ENCODE measurements at places on chromosomes 13 and 19. TPM values are rescaled to one million over a fixed set of nuclear protein-coding genes. Genes with fewer than 3 reads are reported as not detected.
A peak's percentile ranks its signal among the peaks of the same experiment; 100 is the strongest.

- DNase-seq, result no peak
Observed at GRCh38 chr19:35734273-35734672, 8.0 kb downstream of the IGFLR1 start.

ZNF681 gene
- total RNA-seq, result 1.9 TPM

DNA sequence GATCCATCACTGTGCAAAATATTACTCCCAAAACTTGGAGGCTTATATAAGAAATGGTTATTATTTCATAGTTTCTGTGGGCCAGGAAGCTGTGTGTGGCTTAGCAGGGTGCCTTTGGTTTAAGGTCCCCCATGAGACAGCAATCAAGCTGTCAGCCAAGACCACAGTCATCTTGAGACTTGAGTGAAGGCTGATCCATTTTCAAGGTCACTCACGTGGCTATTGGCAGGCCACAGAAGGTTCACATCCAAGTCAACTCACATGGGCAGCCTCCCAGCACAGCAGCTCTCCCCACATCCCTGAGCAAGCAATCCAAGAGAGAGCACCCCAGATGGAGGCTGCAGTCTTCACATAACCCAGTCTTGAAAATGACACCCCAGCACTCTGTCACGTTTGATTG is 537.4 kb downstream of the MYO16 start:
- DNase-seq, result no peak

DNA sequence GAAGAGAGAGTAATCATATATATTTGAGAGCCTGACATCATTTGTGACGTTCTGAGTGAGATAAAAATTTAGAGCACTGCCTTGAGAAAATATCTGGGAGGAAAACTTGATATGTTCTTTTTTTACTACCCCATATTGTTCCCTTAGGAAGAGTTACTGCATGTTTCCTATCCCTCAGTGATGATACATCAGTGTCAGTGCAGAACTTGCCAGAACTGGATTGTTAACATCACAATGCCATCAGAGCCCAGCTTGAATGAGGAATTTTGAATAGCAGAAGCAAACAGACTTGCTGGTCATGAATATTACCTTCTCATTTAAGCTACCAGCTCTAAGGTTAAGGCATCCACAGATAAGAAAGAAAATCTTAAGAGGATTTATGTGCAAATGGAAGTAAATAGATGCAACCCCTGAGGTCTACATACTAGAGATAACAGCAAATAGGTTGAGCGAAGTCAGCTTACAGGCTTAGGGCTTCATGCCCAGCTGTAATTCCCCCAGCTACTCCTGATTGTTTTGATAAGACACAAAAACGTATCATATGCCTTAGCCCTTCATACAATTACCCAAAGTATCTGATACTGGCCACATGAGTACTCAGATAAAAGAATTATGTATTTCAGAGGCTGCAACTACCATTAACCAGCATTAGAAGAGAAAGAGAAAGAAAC is 313.7 kb upstream of the ATXN8OS start:
- DNase-seq, result no peak

UHRF1 gene
- total RNA-seq, result 70.8 TPM

DNA sequence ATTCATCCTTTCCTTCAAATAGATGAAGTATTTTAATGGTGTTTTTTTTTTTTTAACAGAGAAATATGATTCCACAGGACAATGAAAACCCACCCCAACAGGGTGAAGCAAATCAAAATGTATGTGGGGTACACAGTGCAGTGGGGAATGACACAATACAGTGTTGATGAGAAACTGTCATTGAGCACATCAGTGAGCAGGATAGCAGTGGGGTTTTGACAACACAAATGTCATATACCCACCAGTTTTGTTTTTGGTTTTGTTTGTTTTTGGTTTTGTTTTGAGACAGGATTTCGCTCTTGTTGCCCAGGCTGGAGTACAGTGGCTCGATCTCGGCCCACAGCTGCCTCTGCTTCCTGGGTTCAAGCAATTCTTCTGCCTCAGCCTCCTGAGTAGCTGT is 29.2 kb downstream of the ZNF844 start:
- DNase-seq, result no peak

DNA sequence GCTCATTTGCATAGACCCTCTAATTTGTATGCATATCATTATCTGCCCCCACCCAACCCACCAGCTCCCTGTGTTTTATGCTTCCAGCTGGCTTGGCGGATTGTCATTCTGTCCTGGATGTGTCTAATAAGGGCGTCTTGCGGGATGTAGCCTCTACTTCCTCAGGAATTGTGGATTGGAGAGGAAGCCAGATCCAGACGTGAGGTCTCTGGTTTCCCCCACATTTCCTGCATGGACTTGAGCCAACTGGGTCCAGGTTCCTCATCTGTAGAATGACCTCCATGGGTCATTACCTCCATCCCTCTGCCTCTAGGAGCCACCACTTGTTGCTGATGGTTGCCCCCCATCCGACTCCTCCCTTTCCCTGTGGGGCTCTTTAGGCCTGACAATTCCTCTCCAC is 7.3 kb downstream of the TNFSF14 start:
- DNase-seq, result no peak

DNA sequence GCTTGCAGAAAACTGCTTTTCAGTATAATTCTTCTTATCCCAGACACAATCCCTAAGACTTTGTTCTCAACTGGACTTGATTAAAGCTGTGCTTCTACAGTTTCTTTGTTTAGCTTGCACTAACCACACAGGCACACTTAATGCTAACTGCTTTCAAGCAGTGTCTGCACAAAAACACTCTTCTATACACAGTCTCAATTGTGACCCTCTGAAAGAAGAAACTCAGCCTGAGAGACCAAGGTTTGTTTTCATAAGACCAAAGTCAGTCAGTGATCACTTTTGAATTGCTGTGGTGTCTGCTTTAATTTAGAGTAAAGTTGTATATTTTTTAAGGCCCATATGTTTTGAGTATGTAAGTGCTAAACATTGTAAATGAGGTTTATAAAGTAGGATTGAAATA is 431.2 kb downstream of the KCTD12 start:
- no peak for DNase-seq

ZNF333 gene
- total RNA-seq, result 19.7 TPM

FCAR gene
- not detected for total RNA-seq

DNA sequence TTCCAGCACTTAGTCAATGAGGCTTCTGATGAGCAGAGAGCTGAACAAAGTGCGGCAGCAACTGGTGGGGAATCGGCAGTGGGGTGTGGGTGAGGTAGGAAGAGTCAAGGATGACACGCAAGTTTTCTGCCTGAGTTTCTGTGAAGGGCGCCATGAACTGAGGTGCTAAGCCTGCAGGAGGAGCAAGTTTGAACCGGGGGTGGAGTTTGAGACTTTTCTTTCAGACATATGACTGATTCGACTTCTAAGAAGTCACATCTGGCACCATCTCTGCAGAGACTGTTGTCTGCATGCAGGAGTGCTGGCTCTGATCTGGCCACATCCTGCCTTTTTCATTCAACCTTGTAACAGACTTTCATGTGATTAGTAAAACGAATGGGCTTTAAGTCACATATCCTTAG is 14.8 kb upstream of the GPI start:
- no peak for DNase-seq

- no peak for DNase-seq
Observed at GRCh38 chr13:106649495-106649894, 81.6 kb upstream of the ARGLU1 start.

PEAK3 gene
- total RNA-seq, result not detected

DNA sequence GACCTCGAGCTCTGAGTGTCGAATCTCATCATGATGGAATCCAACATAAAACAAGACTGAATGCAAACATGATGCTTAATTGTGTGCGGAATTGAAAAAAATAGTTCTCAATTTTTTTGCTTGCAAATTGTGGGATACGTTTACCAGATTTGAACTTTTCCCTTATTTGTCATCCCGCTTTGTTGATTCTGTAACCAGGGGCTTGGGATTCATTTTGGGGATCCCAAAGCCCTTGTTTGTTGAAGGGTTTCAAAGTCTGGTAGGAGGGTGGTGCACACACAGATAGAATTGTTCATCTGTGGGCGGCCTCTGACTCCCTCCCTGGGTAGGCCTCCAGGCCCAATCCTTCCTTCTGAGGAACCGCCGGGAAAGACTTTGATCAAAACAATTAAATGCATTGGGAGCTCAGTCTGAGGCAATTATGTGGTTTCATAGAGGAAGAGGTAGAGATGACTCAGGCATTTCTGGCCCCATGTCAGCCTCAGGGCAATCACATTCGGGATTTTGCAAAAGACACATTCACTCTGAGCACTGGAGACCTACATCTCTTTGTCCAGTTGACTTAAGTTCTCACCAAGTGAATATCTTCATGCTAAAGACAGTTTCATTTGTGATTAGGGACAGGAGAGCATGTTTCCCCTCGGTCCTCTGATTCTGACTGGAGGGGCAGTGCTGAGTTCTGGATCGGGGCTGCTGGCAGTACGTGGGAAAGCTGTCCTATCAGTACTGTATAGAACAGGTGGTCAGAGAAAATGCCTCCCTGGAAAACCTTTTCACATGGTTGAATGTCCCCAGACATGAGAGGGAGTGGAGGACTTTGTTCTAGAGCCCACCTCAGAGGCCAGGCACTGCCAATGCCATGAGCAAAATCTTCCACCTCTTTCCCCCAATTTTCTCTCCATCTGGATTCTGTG is 27.8 kb upstream of the IGFL4 start:
- peak; percentile 79 for DNase-seq

DNA sequence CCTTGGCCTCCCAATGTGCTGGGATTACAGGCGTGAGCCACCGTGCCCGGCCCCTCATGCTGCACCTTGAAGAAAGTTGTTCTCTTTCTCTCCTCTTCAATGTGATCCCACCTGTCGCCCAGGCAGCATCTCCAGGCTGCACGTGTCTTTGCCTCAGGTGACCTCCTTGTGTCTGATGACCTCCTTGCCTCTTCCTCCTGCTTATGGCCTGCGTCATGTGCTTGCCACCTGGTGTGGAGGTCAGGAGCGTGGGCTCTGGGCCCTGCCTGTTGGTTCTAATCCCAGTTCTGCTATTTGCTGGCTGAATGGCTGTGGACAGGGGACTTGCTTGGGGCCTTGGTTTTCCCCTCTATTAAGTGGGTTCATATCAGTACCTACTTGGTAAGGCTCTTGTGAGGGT is 6.3 kb downstream of the BICRA start:
- DNase-seq, result no peak

GRCh38 chr13:108402850-108403249 is 133.3 kb downstream of the TNFSF13B start:
- DNase-seq, result no peak

DNA sequence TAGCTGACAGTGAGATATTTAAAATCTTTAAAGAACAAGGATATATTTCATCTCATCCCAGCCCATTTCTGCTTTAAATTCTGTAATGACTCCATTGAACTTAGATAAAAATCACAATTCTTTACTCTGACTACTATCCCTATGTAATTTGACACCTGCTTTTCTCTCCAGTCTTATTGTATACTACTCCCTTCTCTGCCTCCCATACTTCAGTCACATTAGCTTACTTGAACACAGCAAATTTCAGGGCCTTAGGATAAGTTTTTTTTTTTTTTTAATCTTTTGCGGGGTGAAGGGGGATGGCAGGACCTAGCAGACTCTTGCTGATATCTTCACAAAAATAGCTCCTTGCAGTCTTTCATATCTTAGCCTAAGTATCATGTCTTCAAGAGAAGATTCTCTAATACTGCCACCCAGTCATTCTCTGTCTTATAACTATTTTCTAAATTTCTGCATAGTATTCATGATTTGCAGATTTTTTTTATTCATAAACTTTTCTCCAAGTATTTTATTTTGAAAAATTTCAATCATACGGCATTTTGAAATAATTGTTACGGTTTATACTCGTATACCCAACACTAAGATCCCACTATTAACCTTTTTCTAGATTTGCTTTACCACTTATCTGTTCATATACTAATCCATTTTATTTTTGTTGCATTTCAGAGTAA is 151.4 kb downstream of the PCCA start:
- DNase-seq, result no peak

ADPRHL1 gene
- total RNA-seq, result 0.97 TPM

DNA sequence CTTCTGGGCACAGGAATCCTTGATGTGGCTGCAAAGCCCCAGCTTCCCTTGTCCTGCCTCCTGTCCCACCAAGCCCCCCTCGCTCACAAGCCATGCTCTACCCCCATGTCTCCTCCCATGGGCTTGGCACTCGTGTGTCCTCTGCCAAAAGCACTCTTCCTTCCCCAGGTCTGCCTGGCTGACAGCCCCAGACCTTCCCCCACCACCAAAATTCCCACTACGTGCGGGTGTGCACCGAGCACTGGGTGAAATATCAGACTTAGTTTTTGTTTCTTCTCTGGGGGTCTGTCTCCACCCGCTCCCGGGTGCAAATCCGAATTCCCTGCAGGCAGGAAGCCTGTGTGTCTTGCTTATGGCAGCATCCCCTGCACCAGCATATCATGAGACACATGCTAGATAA is 5.9 kb upstream of the VSTM2B start:
- no peak for DNase-seq

Measured in endothelial cell of umbilical vein (primary cell).